NCI-H2029 treated with DMSO at 0.1 percent for 48 hours (cell line): ENCODE measurements at places on chromosomes 16 and 17.

DNA sequence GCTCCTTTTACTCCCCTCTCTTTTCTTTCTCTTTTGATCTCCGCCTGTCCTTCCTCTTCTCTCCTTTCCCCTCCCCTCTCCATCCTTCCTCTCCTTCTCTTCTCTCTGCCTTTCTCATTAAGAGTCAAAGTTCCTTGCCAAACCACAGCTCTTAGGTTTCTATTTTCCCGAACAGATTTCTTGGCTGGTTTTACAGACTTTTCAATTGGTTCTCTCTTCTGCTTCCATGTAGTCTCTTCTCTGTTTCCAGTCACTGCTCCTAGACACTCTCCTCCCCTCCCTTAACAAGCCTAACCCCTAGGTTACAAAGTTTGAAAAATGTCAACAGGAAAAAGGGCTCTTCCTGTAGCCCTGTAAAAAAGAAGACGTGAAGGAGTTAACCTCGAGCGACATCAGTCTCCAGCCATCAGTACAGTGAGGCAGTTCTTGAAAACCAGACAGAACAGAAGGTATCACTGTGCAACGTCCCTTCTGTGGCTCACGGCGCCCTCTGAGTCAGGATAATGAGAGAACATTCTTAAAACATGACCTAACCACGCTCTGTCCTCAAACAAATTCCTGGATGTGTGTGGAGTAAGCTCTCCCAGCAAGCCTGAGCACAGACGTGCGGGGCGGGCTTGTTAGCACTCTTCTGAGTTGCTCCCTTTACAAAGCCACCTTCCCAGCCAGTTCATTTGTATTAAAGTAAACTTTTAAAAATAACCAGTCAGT lies 11.6 kb upstream of the MARCHF10 start:
- DNase-seq = no peak

- DNase-seq = no peak
Measured at GRCh38 chr17:7131423-7131791, 16.8 kb upstream of the ASGR2 start.

DNA sequence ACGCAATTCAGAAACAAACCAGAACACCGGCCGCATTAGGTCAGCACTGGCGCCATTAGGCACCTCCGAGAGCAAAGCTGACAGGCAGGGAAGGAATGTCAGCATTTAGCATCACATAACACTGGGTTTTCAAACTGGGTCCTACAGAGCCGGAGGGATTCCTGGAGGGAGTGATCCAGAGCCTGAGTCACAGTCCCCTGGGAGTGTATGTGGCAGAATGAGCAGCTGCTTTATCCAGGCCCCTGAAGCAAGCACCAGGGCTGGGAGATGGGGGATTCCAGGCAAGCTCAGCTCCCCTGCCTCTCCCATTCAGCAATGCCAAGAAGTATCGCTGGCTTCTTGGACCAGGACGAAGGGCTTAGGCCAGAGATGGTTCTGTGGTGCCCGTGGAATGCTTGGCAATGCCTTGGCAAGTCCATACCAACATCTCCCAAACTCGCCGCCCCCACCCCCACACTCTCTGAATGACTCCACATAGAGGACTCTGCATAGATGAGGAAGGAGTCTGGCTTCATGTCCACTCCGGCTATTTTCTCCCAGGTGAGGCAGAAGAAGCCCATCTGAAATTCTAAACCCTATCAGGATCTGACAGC lies 20.4 kb downstream of the GAS7 start:
- no peak for DNase-seq

DNA sequence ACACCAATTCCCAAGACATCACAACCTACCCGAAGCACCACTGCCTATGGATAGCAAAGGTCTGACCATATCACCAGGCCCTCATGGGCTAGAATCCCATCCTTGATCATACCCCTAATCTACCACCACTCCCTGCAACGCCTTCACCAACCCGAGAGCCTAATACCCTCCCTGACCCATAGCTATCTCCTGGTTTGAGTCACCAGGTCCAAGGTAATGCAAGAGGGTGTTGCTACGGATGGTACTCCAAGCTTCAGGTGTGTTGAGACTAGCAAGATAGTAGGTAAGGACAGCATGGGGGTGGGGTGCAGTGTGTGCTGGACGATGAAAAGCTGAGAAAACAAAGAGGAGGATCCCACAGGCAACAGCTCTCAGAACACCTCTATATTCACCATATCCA lies 258.0 kb downstream of the ZFHX3 start:
- DNase-seq = no peak

GRCh38 chr17:70271672-70272071 lies 102.3 kb downstream of the KCNJ2 start:
- DNase-seq = no peak

DNA sequence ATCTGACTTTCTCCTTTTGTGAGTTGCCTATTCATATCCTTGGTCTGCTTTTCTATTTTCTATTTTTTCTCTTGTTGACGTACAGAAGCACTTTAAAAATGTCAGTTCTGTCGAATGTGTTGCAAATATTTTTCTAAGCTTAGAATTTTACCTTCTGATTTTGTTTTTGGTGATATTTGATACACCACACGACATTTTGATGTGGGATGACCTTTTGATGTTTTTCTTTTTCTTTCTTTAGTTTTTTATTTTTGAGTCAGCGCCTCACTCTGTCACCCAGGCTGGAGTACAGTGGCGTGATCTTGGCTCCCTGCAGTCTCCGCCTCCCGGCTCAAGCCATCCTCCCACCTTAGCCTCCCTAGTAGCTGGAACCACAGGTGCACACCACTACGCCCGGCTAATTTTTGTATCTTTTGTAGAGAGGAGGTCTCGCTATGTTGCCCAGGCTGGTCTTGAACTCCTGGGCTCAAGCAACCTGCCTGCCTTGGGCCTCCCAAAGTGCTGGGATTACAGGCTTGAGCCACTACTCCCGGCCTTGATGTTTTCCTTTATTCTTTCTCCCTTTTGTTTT lies 39.6 kb downstream of the WSB1 start:
- no peak for DNase-seq

- no peak for DNase-seq
Measured at GRCh38 chr17:63276821-63277220, 169.3 kb downstream of the CYB561 start.
